ENCODE measurements at places on chromosomes 2 and 18.

DNA sequence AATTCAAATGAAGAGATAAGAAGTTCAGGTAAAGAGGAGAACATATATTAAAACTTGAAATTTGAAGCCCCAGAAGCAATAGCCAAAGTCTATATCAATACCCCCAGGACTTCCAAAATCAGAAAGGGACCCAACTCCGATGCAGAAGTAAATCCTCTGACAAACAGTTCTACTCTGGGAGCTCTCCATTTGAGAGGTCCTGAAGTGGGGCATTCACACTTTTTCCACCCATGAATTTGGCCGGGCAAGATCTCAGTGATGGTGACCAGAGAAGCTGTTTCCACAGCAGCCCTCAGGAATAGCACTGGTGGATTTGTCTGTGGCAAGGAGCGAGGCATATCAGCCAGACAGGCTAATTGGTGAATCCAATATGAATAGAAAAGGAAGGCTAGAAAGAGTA, 313.6 kb upstream of the MC4R start:
- DNase-seq, result no peak

GRCh38 chr2:191818725-191819350, 28.1 kb downstream of the CAVIN2 start:
- DNase-seq, result no peak

GRCh38 chr2:182509216-182509615, 82.4 kb upstream of the PDE1A start:
- no peak for DNase-seq

- no peak for DNase-seq
Observed at GRCh38 chr2:158529379-158530259, 72.9 kb downstream of the PKP4 start.

GRCh38 chr2:84880645-84881521, at the start of gene TRABD2A:
TRABD2A (minus strand) TSS chr2:84881084; CDS start chr2:84881039, 45 bp downstream.
- no peak for DNase-seq
